ENCODE measurements at places on chromosomes 7 and 10.

DNA sequence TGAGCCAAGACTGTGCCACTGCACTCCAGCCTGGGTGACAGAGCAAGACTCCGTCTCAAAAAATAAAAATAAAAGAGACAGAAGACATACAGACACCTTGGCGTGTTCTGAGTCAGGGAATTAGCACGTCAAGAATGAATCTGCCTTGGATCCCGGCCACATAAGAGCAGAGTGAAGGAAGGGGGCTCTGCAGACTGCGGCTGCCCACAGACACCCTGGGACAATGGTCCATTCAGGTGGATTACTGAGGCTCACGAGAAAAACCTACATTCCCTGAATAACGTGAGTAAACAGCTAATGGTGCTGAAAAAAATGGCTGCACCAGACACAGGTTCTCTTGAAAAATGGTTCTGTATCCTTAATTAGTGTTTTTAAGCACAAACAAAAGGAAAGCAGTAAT lies 100.1 kb upstream of the FGFR2 start:
- no peak for DNase-seq

DNA sequence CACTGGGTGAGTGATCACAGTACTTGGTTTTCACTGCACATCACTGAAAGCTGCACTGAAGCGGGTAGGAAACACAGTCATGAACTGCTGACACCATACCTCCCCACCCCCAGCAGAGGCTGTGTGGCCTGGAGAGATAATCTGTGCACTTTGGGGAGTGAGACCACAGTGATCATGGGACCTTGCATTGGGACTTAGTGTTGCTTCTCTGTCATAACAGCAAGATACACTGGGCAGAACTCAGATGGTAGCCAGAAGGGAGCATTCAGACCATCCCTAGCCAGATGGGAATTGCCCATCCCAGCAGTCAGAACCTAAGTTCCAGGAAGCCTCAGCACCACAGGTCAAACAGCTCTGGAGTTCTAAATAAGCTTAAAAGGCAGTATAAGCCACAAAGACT lies 346.4 kb upstream of the TMEM229A start:
- no peak for DNase-seq

DNA sequence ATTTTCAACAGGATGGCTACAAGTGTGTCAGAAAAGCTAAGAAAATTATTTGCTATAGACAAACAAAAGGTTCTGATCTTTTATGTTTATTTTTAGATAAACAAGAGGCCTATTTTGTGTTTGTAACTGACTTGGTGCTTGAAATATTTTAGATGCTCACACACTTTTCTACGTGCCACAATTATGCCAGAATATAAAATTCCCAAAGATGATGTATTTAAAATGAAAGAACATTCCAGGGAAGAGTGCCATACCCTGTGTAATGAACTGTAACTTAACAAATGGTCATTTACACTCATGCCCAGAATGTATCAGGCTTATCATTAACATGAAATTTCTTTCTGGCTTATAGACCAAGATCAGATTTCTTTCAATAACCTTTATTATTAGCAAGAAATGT lies 144.9 kb upstream of the MTPN start:
- DNase-seq: no peak

DNA sequence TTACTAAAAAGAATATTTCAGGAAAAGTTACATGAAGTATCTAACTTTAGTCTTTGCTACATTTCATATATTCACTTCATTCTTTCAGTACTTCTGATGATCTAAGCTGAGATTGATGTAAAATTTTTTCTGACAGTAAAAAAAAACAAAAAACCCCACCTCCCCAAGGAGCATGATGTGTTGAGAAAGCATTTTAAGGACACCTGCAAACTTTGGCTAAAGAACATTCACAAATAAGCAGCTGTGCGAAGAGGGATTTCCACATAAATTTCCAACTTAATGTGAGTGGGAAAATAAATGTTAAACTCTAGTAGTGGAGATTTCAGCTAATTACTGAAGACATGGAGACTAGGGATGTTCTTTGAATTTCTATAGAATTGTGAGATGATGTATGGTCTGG lies 35.5 kb downstream of the DLD start:
- no peak for DNase-seq

DNA sequence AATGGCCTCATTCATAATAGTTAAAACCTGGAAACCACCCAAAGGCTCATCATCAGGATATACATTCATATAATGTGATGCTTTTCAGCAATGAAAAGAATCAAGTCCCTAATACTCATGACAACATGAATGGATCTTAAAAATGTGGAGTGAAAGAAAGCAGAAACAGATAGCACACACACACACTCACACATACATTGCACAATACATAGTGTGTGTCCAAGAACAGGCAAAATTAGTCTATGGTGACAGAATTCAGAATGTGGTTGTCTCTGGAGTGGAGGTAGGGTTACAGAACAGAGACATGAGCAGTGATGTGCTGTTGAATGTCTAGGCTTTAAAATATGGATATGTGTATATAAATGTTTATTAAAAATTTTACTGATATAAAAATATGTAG lies 419.9 kb upstream of the PCDH15 start:
- DNase-seq: no peak

- no peak for DNase-seq
Observed at GRCh38 chr7:74138334-74138867, 35.8 kb upstream of the EIF4H start.

Data from tibial nerve (tissue), 4 donors.